ENCODE measurements at places on chromosomes 16 and 17.

- no peak for DNase-seq
Observed at GRCh38 chr17:11627301-11627940, 29.2 kb downstream of the DNAH9 start.

- DNase-seq: no peak
Observed at GRCh38 chr16:81158964-81159363, 62.8 kb upstream of the GCSH start.

DNA sequence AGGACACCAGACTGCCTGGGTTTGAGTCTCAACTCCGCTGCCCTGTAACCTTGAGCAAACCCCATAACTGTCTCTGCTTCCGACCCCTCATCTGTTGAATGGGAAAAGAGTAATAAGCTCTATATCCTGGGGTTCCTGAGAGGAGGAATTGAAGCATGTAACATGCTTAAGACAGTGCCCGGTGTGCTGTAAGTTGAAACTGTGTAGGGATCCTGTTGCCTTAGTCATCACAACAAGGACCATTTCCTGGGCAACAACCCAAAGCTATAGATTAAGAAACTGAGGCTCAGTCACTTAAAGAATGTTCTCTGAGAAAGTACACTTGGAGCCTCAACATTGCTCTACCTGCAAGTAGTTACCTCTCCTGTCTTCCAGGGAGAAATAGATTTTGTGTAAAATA is 23.0 kb downstream of the CDH13 start:
- DNase-seq: no peak

DNA sequence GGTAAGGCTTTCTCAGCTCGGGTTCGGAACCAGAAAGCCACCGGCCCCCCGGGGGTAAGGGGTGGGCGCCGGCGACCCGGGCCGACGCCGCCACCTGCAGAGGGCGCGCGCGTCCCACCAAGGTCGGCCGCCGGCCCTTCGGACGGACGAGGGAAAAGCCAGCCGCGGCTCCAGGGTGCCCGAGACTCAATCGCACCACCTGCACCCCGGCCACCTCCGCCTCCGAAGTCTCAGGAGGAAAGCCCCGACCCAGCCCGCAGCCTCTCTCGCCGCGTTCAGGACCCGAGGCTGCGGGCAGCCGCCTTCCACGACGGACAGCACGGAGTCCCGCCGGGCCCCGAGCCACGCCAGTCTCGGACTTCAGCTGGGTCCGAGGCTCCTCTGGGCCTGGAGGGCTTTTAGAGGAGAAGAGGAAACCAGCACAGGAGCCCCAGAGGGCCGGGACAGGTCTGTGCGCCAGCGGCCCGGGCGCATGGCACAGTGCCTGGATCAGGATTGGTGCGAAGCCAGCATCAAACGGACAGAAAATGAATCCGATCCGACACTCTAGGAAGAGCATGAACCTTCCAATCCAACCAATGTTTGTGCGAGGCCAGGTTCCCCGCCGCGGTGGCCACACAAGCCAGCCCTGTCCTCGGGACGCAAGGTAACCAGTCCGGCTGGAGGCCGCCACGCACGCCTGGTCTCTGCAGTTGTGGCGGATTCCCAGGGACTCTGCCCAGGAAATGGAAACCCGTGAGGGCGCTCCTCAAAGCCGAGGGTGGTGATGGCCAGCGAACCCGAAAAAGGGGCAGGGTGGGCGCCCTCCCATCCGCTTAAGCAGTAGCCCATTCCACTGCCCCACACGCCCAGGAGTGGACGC is 6.7 kb downstream of the CBX8 start:
- no peak for DNase-seq

DNA sequence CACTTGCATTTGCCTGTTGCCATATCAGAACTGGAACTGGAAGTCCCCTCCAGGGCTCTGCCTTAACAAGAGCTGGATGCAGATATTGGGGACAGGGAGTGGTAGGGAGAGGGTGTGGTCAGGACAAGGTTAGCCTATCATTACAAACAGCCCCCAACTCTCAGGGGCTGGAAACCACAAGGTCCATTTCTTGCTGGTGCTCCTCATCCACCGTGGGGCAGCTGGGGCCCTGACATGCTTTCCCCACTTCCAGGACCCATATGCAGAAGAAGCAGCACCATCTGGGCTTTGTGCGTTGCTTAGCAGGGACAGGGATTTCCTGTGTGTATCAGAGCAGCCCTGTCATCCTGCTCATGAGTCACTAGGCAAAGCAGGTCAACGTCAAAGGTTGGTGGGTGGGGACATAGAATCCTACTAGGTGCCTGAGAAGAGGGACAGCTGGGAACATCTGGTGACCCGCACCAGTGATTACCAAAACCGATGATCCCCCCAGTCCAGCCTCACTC is 26.9 kb downstream of the RGS9 start:
- no peak for DNase-seq

DNA sequence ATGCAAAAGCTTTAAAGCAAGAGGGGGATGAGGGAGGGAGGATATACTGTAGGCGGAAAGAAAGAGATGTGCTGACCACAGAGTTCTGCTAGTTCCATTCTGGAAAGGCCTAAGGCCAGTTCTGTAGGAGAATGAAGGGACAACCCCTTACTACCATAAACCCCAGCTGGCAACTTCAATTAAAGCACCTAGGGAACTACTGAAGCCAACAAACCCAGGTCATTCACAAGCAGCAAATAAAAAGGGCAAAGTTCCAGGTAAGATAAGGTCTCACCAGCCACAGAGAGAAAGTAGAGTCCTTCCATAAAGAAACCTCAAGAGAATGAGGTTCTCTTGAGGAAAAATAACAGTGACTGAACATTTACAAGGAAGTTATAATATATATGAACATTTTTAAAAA is 12.8 kb downstream of the TERF2 start:
- DNase-seq: no peak

DNA sequence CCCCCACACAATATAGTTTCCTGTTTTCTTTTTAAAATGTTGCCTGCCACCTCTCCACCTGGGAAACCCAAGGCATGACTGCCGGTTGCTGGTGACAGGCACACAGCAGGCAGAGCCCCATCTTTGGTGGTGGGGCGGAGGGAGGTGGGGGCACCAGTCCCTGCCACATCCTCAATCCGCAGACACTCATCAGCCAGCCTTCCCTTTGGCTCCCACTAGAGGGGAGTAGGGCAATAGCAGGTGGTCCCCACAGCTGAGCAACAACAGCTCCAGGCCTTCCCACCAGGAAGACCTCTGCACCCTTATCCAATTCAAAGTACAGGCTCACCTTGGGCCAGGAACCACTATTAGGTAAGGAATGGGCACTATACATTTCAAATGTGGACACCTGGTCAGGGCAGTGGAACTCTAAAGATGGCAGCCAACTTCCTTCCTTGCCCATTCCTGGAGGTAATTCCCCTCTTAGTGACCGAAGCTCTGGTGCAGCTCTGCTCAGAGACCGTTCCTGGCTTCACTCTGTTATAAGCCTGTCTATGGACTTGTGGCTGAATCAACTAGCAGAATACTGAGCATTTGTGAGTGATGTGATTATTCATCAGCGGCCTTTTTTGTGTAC is 13.9 kb downstream of the RECQL5 start:
- DNase-seq: no peak

- DNase-seq: no peak
Observed at GRCh38 chr17:65630502-65630901, 69.1 kb upstream of the AXIN2 start.

DNA sequence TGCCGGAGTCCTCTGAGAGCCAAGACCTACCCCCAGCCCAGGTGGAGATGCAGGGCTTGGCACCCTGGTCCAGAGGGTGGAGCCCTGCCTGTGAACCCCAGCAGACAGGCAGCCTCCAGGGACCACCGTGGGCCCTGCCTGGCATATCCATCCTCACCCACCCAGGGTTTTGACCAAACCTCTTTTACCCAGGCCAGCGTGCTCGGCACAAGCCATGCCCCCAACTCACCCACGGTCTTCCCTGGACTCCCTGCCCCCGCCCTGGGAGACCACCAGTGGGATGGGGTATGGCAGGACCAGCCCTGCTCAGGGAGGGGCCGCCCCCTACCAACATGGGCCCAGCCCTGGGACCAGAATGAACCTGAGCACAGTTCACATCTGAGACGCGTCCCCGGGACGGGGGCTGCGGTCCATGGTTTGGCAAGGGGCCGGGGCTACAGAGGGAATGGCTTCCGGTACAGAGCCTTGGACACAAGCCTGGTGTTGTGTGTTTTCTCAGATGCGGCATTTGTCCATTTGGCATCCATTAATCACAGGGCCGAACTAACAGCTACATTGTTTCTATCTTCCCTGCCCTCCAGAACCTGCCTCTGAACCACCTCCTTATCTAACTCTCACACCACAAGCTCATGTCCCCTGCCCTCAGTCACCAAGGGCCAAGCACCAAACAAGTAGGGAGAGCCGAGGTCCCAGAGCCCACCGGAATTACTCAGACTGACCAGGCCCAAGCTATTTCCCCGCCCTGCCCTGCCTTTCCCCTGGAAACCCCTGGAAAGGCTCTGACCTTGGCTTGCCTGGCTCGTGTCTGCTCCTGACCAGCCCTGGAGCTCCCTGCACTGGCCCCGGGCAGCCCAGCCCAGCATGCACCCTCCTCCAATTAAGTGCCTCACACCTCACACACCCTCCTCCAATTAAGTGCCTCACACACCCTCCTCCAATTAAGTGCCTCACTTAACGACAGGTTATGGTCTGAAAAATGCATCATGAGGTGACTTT is 14.1 kb downstream of the HS3ST6 start:
- DNase-seq: no peak

DNA sequence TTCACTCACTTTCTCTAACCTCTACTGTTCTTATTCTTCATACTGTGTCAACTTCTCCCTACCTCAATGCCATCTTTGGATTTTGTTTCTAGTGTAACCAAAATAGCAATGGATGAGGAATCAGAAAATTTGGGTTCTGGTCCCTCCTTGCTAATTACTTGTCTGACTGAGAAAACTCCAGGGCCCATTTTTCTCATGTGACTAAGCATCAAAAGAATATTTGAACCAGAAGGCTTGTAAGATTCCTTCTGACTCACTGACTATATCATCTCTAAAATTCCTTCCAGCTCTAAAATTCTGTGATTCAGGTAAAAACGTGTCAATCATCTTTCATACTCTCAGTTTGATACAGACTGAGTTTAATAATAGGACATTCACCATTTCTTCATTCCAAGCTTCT is 57.9 kb downstream of the BRIP1 start:
- no peak for DNase-seq

DNA sequence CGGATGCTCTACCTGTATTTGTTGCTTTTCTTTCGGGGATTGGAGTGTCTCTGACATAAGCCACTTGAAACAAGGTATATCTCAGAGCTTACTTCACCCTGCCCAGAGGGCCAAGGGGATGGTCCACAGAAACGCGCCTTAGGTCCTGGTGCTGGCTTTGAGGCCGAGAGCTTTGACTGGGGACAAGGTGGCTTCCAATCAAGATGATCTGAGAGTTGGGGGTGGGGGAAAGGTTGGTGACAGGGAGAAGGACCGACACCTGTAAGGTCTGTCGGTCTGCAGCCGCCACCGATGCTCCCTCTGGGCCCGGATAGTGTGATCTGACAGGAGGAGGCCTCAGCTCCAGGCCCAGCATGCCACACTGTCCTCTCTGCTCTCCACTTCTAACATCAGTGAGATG is 21.8 kb upstream of the SPATA32 start:
- no peak for DNase-seq

GRCh38 chr16:22300427-22301071 is 3.3 kb downstream of the POLR3E start:
- no peak for DNase-seq

- no peak for DNase-seq
Observed at GRCh38 chr17:46826116-46826515, 7.6 kb upstream of the WNT3 start.

- DNase-seq: no peak
Observed at GRCh38 chr17:50310455-50311111, 35.3 kb upstream of the XYLT2 start.

DNA sequence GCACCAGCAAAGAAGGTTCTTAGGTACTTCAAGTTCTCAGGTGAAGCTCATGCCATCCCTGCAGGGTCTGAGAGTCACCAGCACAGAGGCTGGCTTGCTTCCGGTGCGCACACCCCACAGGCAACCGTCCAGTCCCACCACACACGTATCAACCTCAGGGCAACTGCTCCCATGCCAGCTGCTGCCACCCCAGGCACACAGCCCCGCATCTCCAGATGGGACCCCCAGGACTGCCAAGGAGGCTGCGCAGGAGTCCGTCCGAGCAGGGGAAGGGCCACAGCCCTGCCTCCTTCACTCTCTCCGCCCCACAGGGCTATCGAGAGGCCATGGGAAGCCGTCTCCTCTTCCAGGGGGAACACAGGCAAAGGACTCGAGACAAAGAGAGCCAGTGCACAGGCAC is 13.3 kb downstream of the KIFC3 start:
- DNase-seq: no peak

DNA sequence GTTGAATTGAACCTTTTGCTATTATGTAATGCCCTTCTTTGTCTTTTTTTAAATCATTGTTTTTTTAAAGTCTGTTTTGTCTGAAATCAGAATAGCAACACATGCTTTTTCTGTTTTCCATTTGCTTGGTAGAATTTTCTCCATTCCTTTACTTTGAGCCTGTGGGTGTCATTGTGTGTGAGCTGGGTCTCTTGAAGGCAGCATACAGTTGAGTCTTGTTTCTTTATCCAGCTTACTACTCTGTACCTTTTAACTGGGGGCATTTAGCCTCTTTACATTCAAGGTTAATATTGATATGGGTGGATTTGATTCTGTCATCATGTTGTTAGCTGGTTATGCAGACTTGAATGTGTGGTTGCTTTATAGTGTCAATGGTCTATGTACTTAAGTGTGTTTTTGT is 292.0 kb downstream of the MAP2K4 start:
- DNase-seq: no peak

GRCh38 chr17:15469260-15469659 is 1.8 kb upstream of the CDRT4 start:
- DNase-seq: no peak

- no peak for DNase-seq
Observed at GRCh38 chr17:77592106-77592865, 366.2 kb upstream of the TNRC6C start.

DNA sequence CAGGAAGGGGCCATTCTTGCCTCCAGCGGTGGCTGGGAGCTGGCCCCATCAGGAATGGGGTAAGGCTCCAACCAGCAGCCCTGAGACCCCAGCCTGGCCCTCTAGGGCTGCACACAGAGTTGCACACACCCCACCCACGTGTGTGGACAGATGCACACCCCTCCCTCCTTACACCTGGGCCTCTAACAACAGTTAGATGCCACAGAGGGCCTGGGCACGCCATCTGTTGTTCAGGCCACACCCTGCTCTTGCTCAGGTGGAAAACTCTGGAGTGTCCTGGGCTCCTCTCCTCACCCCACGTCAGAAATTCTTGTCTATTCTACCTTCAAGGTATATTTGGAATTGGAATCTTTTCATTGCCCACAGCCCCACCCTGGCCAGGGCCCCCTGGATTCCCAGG is 13.3 kb upstream of the RAI1 start:
- no peak for DNase-seq

GRCh38 chr16:57534881-57535658 is 1.3 kb downstream of the CCDC102A start:
- no peak for DNase-seq

DNA sequence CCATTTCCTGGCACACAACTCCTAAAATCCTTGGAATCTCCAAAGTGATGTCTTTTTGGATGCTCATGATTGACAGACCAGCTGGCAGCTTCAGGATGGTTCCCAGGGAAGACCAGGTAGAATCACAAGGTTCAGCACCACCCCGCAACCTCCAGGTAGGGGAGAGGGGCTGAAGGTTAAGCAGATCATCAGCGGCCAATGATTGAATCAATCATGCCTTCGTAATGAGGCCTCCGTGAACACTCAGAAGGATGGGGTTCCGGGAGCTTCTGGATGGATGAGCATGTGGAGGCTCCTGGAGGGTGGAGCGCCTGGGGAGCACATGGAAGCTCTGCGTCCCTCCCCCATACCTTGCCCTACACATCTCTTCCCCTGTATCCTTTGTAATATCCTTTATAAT is 185.9 kb downstream of the SEC14L1 start:
- no peak for DNase-seq

GRCh38 chr17:21042458-21043295 is at the start of gene USP22:
USP22 (minus strand) TSS chr17:21043011; CDS start chr17:21042835, 176 bp downstream.
- DNase-seq: no peak

All from stimulated activated CD8-positive, alpha-beta memory T cell treated with anti-CD3 and anti-CD28 coated beads, Interleukin-2, amount 100 ng/mL, for 1 hour (primary cell).